ENCODE measurements at places on chromosomes 4 and X. TPM values are rescaled to one million over a fixed set of nuclear protein-coding genes. Genes with fewer than 3 reads are reported as not detected.
A peak's percentile ranks its signal among the peaks of the same experiment; 100 is the strongest.

DNA sequence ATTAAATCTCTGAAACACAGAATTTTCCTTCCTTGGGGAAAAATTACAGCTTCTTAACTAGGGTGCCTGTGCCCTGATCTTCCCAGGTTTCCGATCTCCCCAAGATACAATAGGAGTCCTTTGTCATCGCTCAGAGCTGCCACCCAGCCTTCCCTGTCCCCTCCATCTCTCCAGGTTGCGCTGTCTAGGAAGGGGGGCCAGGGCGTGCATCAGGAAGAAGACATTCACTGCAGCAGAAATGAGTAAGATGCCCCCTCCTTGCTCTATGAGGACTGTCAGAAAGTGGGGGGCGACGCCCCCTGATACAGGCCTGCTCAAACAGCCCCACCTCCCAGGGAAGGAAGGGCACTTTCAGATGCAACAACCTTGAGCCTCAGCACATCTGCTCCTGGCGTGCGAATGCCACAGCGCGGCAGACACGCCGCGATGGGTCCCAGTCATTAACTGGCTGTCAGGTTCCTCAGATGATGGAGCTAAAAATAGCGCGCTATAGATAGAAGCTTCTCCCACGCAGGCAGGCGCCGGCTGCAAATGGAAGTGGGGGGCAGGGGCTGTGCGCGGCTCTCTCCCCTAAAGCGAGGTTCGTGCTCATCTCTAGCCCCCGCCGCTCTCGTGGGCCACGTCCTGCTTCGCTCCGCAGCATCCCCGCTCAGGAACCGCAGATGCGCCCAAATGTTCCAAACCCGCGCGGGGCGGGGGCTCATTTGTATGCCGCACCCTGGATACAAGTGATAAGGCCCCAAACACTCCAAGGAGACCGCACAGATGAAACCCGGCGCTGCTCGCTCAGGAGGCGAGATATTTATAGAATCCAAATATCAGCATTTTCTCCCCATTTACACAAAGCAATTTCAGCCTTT lies 57.6 kb upstream of the LGI2 start:
- DNase-seq, result peak; percentile 21

DNA sequence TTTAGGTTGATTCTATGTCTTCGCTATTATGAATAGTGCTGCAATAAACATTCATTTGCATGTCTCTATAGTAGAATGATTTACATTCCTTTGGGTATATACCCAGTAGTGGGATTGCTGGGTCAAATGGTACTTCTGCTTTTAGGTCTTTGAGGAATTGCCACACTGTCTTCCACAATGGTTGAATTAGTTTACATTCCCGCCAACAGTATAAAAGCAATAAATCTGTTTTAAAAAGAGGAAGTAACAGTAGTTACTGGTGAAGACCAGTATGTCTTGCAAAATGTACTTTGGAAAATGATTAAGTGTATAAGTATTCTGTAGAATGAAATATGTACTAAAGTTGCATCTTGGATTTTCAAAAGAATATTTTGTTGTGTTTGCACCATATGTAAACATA lies 77.3 kb downstream of the SHROOM4 start:
- DNase-seq, result no peak

DNA sequence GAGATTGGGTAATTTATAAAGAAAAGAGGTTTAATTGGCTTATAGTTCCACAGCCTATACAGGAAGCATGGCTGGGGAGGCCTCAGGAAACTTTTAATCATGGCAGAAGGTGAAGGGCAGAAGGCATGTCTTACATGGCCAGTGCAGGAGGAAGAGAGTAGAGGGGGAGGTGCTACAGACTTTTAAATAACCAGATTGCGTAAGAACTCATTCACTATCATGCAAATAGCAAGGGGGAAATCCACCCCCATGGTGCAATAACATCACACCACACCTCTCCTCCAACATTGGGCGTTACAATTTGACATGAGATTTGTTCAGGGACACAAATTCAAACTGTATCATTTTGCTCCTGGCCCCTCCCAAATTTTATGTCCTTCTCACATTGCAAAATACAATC lies 353.8 kb upstream of the PABPC5 start:
- DNase-seq, result no peak

DNA sequence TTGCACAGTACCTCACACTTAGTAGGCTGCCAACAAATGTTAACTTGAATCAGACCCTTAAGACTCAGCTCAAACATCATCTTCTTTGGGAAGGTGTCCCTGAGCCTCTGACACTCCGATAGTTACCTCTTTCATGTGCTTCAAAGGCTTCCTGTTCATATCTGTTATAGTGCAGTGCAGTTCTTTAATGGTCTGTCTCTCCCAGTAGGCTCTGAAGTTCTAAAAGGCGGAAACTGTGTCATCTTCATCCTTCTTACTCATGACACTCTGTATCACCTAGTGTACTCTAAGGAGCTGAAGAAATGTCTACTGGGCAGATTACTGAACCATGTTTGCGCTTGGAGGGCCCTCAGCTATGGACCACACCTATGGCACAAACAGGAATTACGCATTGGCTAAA lies 2.1 kb upstream of the DIAPH2 start:
- no peak for DNase-seq

GRCh38 chr4:30295652-30296051 lies 424.5 kb upstream of the PCDH7 start:
- no peak for DNase-seq

DNA sequence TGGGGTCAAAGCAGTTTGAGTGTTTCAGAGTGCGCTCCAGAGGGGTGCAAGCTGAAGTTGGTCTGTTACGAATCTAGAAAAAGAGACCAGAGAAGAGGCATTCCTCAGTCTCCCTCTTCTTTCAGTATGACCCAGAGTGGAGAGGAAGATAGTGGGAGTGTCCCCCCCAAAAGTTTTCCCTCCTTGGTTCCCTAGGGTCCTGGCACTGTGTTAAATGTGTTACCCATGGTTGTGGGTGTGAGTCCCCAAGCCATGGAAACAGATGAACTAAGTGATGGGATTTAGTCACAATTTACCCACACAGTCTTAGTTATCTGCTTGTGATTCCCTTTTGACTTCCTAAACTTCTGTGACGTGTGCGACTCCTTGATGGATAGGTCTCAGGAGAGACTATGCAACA lies 27.0 kb upstream of the NAF1 start:
- DNase-seq, result no peak

- DNase-seq, result no peak
These were observed 69.8 kb downstream of the RPS3A start for GRCh38 chr4:151169223-151169622.

DNA sequence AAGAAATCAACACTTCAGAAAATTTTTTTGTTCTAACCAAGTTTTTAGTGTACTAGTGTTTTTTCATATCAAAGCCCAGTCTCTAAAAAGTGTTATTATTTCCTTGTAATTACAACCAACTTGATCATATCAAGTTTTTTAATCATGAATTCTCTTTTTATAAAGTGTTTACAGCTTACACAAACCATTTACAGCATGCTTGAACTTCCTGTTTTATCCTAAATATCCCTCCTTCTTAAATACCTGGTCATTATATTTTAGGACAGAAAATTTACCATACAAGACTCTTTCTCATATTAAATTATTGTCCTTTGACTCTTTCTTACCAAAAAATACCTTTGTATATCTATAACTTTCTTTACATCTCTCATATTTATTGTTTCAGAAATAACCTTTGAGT lies 89.4 kb upstream of the NPY2R start:
- DNase-seq, result no peak

- DNase-seq, result no peak
These were observed 10.6 kb downstream of the ASMTL start for GRCh38 chrX:1442016-1442665.

DNA sequence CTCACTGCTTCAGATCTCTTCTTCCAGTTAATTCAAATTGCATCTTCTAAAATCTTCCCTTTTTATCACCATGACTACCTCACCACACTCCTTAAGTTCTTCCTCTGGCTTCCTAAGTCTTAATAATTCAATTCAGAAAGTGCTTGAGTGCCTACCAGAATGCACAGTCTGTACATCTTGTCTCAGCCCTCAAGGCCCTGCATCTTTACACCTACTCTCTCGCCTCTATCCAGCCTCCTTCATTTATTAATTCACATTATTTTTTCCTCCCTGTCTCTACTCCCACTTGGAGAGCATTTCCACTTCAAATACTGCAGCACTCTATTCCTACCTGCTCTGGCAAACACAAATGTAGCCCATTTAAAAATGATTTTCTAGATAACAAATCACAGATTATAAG lies 90.5 kb downstream of the MAPK10 start:
- no peak for DNase-seq

GRCh38 chr4:83625821-83626220 lies 89.9 kb downstream of the GPAT3 start:
- no peak for DNase-seq

GRCh38 chr4:159303435-159303834 lies 200.6 kb downstream of the RAPGEF2 start:
- DNase-seq, result no peak

GRCh38 chrX:118254611-118255010 lies 91.3 kb upstream of the WDR44 start:
- peak; percentile 73 for DNase-seq

DNA sequence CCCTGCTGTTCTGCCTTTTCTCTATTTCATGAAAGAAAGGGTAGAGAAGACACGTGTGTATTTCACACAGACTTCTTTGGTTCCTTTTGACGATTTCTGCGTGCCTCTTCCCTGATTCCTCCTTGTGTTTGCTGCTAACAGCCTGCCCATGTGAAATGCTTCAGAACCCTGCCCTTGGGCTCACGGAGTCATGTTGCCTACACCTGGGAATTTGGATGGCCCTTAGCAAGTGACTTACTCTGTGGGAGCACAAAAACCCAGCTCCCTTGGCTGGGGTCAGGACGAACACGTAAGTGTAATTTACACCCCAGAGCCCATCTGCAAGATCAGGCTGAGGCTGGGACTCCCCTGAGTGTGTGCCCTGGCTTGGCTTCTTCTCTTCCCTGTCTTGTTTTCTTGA lies 220.3 kb upstream of the BCOR start:
- DNase-seq, result no peak

GRCh38 chrX:63959975-63960374 lies 175.0 kb upstream of the ARHGEF9 start:
- DNase-seq, result no peak

GRCh38 chrX:148611993-148612392 lies 111.6 kb downstream of the AFF2 start:
- no peak for DNase-seq

GRCh38 chrX:13377550-13377934 lies 57.7 kb upstream of the ATXN3L start:
- DNase-seq, result no peak

GRCh38 chrX:43467608-43468234 lies 188.4 kb upstream of the MAOA start:
- DNase-seq, result no peak

- DNase-seq, result no peak
These were observed 60.8 kb upstream of the DHX15 start for GRCh38 chr4:24644983-24645764.

DNA sequence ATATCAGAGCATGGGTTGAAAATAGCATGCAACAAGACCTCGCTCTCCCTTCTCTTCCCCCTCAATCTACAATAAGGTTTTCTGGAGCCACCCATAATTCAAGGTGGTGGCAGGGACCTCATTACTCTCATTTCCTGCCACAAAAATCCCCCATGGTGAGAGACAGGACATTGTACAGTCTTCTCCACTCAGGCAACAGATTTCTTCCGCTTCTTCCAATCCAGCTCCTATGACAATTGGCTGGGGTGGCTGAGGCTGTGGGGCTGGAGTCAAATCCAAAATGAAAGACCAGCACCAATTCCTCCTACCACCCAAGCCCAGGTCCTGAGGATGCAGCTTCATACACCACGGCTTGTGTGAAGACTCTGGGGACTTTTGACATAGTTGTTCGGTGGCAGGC lies 40.3 kb upstream of the NKRF start:
- DNase-seq, result peak; percentile 17

DNA sequence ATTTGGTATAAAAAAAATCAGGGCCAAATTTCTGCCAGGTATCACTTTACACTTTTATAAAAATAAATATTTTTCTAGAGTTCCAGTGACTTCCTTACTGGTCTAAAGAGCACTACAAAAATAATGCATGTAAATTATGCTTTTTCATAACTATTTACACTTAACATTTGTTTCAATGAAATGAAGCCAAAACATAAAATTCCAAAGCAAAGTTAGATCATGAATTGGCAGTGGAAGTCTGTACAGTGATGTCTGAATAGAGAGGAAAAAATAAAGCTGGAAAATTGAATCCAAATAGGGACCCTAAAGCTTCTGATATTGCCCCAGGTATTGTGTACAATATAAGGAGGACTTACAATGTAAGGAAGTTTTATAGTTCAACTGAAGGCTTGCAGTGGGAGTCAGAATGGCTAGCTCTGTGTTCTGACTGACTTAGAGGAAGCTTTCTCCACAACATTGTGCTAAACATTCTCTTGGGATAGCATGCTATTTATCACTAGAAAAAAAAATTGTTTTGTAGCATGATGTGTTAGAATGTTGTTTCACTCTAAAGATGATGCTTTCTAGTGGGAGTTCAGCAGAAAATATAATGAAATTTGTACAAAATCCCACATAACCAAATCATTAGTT lies 288.2 kb upstream of the UGT8 start:
- DNase-seq, result no peak

DNA sequence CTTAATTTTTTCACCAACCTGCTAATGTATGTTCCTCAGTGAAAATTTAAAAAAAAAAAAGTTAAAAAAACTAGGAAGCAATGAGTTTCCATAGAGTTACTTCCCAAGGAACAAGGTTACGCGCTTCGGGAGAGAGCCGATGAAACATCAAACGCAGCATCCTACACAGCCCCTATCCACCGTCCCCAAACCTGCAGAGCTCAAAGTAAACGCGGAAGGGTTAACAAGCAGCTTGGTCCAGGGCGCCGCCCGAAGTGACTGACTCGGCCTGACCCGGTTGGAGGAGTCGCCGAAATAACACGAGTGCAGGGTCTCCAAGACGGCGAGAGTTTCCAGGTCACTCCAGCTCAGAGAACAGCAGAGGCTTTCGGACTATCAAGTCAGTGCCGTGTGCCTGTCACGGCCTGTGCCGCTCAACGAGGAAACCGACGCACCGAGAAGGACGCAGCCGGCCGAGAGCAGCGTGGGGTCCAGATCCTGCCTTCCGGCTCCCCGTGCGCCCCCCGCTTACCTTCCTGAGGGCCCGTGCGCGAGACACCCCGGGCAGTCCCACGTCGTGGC lies 512 bp downstream of the NOP14 start:
- no peak for DNase-seq

DNA sequence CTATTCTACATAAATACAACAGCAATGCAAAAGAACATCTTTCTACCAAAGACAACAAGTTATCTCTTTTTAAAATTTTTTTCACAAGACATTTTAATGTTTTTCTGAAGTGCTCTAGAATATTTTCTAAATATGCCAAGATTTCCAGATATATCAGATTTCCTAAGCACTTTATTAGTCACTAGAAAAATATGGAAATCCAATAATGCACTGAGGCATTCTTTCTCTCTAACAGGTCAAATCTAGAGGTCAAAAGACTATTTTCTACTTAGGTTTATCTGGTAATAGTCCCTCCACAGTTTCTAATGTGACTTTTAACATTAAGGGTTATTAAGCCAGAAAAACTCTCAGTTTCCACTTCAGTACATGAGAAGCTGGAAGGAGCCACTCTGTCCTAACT lies 1041.2 kb upstream of the INTU start:
- no peak for DNase-seq

Gene TSC22D3
- 50.5 TPM for total RNA-seq

Gene SASH3
- total RNA-seq, result 117 TPM

Gene DCAF12L1
- not detected for total RNA-seq

Gene CFAP99
- total RNA-seq, result not detected

Gene FREM3
- not detected for total RNA-seq
